GOT3 (cell line): ENCODE measurements at places on chromosomes 6 and 20.

GRCh38 chr20:46021361-46022359, 7.4 kb upstream of the SLC12A5 start:
- no peak for DNase-seq

- DNase-seq, result no peak
These were observed 12.8 kb upstream of the FANCE start for GRCh38 chr6:35439308-35439707.

- no peak for DNase-seq
These were observed 17.5 kb downstream of the VAPB start for GRCh38 chr20:58406422-58407001.

GRCh38 chr6:125827788-125828320, 37.1 kb downstream of the NCOA7 start:
- no peak for DNase-seq

- no peak for DNase-seq
These were observed 47.6 kb downstream of the STX11 start for GRCh38 chr6:144197919-144198318.

- no peak for DNase-seq
These were observed 78.2 kb downstream of the TCP11 start for GRCh38 chr6:35062676-35063574.

GRCh38 chr20:63568170-63568981, 5.7 kb downstream of the HELZ2 start:
- DNase-seq, result no peak

- DNase-seq, result no peak
These were observed 14.3 kb upstream of the LAMP5 start for GRCh38 chr20:9500121-9500520.

GRCh38 chr6:43946641-43947363, 176.8 kb downstream of the VEGFA start:
- no peak for DNase-seq

DNA sequence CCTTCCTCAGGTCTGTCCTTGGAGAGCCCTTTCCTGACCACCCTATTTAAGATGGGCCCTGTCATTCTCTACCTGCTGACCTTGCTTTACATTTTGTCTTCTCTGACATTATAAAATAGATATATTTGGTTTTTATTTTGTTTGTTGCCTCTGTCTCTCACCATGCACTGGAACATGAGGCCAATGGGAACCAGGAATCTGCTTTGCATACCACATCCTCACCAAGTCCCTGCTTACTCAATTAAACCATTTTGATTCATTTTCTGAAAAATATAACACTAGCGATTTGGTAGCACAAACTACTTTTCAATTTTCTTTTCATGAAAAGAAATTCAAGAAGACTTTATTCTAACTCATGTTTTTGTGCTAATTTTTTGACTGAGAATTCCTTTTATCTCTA, 32.8 kb upstream of the POPDC3 start:
- no peak for DNase-seq

GRCh38 chr20:37642246-37642645, 51.6 kb upstream of the CTNNBL1 start:
- DNase-seq, result no peak

GRCh38 chr6:35007016-35007415, 118.0 kb downstream of the ANKS1A start:
- DNase-seq, result no peak

DNA sequence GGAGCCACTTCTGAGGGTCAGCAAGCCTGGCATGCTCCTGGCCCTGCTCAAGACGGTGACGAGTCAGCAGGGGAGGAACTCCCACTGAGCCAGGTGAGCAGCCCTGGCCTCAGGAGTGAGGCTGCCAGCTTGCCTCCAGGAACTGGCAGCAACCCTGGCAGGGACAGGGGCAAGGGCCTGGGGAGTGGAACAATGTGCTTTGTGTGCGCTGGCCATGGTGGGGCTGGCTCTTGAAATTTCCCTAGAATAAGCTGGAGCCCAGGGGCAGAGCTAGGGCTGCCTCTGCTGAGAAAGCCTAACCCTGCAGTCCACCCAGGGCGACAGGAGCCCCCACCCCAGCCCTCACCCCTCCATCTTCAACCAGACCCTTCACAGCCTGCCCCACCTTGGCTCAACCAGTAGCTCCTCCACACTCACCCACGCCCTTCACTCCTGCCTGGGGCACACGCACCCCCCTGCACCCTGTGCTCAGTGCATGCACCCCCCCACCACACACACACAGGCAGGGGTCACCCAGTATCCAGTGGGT, 88.0 kb downstream of the MRPL14 start:
- DNase-seq, result no peak

DNA sequence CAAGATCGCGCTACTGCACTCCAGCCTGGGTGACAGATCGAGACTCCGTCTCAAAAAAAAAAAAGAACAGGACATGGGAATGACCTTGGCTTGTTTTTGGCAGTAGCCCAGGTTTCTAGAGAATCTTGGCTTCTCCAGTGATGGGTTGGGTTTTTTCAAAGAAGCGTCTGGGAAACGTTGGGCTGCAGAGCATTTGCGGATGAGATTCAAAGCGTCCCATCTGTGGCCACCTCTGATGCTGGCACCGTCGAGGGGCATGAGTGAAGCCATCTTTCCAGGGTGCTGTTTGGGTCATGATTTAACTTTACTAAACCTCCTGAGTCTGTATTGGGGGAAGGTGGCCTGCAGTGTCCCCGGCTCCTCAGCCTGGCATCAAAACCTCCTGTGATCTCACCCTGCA, 43.2 kb upstream of the SRF start:
- DNase-seq, result no peak

DNA sequence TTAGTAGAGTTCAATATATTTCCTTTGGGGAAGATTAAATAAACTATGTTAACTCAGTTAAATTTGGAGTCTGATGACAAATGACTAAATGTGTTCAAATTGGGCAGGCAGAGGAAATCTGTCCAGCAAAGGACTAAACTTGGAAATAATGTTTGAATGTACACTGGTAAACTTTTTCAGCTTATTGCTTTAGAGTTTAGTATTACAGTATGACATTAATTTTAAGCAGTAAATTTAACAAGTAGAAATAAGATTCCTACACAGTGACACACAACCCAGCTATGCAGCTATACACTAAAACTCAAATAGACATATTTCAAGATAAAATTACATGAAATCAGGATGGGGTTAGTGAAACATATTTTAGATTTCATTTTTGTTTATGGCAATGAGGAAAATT, 42.6 kb upstream of the HDGFL1 start:
- no peak for DNase-seq

DNA sequence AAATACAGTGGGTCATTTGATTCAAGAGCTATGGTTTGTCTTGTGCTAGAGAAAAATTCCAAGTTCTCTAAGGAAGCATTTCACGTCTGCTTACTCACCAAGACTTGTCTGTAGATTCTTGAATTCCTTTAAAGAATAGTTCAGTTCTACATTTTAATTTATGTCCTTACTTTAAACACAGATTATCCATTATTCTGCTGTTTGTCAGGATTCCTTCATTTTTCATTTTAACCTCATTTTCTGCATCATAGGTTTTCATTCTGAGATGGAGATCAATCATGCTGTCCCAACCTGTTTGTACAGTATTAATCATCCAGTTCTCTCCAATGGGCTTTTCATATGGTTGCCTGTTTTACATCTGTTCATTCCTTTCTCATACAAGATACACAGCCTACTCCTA, 24.5 kb upstream of the POPDC3 start:
- no peak for DNase-seq

- DNase-seq, result no peak
These were observed 240.5 kb downstream of the FARS2 start for GRCh38 chr6:5501837-5502236.

DNA sequence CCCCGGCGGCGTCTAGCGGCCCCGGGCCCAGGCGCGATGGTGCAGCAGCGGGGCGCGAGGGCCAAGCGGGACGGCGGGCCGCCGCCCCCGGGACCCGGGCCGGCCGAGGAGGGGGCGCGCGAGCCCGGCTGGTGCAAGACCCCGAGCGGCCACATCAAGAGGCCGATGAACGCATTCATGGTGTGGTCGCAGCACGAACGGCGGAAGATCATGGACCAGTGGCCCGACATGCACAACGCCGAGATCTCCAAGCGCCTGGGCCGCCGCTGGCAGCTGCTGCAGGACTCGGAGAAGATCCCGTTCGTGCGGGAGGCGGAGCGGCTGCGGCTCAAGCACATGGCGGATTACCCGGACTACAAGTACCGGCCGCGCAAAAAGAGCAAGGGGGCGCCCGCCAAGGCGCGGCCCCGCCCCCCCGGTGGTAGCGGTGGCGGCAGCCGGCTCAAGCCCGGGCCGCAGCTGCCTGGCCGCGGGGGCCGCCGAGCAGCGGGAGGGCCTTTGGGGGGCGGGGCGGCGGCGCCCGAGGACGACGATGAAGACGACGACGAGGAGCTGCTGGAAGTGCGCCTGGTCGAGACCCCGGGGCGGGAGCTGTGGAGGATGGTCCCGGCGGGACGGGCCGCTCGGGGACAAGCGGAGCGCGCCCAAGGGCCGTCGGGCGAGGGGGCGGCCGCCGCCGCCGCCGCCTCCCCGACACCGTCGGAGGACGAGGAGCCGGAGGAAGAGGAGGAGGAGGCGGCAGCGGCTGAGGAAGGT, 715 bp downstream of the SOX12 start:
- DNase-seq, result peak; percentile 52

DNA sequence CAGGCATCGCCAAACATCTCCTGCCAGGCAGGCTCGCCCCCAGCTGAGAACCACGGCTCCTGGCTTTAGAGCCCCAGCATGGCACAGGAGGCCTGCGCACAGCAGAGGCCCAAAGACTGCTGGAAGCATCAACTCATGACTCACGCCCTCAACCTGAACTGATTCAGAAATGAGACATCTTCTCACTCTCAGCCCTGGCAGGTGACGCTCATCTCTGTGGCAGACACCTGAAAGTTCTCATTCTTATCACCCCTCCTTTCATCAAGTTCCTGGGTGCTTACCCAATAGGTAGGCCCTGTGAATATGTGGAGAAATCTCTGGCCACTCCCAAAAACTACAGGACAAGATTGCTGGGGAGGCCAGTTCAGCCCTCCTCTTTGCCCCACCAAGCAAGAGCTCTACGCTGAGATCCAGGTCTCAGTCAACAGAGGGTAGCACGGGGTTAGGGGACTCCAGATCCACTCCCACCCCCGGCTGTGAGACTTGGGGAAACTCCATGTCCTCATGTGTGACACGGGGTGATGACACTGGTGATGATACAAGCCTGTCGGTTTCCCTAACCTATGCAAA, 11.3 kb downstream of the NFATC2 start:
- no peak for DNase-seq

GRCh38 chr6:46491201-46491627, at the start of gene RCAN2:
TSS of gene RCAN2 (minus strand) at chr6:46491449.
- no peak for DNase-seq

GRCh38 chr6:135488023-135488422, 9.5 kb downstream of the AHI1 start:
- no peak for DNase-seq

- no peak for DNase-seq
These were observed 30.5 kb downstream of the CDKAL1 start for GRCh38 chr6:20564777-20565176.

GRCh38 chr6:144443157-144443556, 158.0 kb downstream of the UTRN start:
- DNase-seq, result no peak

DNA sequence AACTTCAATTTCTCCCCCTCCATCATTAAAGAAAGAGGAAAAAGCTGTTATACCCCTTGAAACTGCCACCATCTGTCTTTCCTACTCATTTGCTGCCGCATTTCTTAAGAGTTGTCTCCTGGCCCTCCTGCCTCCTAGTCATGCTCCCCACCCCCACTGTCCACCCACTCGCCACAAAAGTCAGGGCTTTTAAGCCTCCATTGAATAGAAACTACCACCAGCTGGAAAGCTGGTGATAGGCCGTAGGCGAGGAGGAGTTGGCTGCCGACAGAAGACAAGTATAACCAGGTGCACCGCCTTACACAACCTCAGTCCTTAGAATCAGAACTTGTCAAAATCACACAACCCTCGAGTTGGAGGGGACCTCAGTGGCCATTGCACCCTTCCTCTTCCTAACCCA, 67.6 kb downstream of the B3GAT2 start:
- DNase-seq, result no peak

DNA sequence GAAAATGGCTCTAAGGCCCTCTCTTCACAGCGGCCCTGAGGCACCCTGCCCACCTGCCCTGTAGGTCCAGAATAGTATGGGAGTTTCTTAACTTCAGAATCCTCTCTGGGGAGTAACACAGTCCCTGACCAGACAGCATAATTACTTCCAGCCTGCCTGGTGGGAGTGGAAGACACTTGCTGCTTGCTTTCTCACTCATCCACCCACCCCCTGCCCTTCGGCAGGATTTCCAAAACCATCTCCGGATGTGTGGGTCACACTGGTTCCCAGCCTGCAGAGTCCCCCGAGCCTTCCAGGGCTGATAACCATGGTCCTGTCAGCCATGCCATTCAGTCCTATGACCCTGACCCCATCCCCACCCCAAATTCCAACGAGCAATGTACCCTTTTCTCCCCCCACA, 5.4 kb downstream of the SLC29A1 start:
- DNase-seq, result no peak

DNA sequence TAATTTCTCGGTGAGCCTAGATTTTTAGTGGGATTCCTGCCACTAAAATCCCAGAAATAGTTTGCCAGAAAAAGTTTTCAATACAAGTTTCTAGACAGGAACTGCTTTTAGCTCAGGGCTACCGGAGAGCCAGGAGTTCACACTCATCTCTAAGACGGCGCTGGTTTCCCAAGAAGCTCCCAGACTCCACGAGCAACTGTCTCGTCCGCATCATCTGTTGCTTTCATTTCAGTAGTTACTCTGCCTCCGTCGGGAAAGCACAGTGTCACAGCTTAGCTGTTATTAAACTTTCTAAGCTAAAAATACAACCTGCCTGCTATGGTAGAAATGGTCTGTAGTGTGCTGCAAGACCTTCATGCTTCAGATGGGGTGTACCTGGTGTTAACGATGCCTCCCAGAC, 197.3 kb upstream of the SNX9 start:
- DNase-seq, result no peak

GRCh38 chr6:88474720-88475119, 308.6 kb upstream of the CNR1 start:
- DNase-seq, result no peak

DNA sequence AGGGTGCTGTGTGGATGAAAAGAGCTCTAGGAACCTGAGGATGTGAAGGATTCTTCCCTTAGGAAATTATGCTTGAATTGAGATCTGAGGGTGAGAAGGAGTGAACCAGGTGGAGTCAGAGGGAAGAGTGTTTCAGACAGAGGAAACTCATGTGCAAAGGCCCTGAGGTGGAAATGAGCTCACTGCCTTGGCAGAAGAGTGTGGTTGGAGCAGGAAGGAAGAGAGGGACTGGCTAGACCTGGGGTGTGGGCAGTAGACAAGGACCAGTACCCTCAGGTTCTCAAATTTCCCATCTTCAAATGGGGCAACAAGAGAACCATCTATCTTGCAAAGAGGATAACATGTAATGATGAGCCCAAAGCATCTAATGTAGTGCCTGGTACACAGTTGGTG, 24.0 kb upstream of the GTSF1L start:
- DNase-seq, result no peak

- DNase-seq, result no peak
These were observed 33.0 kb upstream of the DUSP22 start for GRCh38 chr6:259316-259715.

GRCh38 chr20:21146215-21146614, 20.3 kb downstream of the KIZ start:
- no peak for DNase-seq
